ENCODE measurements at places on chromosomes 1 and 21.
A peak's percentile ranks its signal among the peaks of the same experiment; 100 is the strongest.

DNA sequence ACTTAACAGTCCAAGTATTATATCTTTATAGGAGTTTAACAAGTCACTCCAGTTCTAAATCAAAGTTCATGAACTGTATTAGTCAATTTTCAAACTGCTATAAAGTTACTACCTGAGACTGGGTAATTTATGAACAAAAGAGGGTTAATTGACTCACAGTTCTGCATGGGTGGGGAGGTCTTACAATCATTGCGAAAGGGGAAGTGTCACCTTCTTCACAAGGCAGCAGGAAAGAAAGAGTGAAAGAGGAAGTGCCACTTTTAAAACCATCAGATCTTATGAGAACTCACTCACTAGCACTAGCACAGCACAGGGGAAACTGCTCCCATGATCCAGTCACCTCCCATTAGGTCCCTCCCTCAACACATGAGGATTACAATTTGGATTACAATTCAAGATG lies 70.0 kb downstream of the CLCA4 start:
- DNase-seq, result no peak

DNA sequence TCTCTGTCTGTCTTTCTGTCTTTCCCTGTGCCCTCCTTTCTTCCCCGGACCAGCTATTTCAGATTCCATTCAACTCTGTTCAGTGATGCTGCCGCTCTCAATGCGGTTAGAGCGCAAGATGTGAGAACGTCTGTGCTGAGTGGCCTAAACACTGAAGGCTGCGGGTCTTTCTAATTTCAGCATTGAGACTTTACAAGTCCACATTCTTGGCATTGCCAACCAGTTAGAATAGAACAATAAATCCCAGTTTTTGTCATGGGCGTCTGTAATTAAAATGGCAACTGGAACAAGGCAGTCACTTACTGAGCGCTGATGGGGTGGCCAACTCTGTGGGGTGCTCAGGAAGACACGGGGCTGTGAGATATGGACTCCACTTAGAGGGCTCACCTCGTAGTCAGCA lies 112.8 kb downstream of the DHRS3 start:
- DNase-seq, result no peak

- DNase-seq, result no peak
Measured at GRCh38 chr21:39980241-39980820, 113.1 kb downstream of the PCP4 start.

DNA sequence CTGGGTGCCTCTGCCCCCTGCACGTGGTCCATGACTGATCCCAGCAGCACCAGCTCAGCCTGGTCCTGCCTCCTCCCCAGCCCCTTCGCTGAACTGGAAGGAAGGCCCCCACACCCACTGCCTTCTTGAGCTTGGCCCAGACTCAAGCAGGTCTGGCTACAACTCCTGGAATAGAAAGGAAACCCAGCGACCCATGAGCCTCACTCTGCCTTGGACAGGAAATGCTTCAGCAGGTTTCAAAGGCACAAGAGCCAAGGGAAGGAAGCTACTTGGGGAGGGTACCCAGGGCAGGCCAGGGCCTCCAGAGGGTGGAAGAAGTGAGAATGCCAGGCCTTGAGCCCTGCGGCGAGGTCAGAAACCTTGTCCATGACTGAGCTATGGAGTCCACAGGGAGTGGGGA lies 35.9 kb upstream of the RD3 start:
- DNase-seq, result no peak

GRCh38 chr1:76133977-76134376 lies 59.4 kb downstream of the ST6GALNAC3 start:
- no peak for DNase-seq

DNA sequence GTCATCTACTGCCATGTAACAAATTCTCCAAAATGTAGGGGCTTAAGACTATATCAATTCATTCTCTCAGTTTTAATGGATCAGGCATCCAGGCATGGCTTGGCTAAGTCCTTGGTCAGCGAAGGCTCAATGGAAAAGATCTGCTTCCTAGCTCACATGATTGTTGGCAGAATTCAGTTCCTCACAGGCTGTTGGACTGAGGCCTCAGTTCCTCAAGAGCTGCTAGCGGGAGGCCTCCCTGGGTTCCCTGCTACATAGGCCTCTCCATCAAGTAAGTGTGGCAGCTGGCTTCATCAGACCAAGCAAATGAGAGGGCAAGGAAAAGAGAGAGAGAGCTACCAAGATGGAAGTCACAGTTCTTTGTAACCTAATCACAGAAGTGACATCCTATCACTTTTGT lies 19.6 kb upstream of the EYA3 start:
- no peak for DNase-seq

- no peak for DNase-seq
Measured at GRCh38 chr21:45828580-45829570, 152.7 kb upstream of the COL6A1 start.

GRCh38 chr1:168453056-168453455 lies 90.7 kb downstream of the XCL2 start:
- DNase-seq, result no peak

- peak; percentile 16 for DNase-seq
Measured at GRCh38 chr1:3365523-3366125, 88.8 kb upstream of the ARHGEF16 start.

DNA sequence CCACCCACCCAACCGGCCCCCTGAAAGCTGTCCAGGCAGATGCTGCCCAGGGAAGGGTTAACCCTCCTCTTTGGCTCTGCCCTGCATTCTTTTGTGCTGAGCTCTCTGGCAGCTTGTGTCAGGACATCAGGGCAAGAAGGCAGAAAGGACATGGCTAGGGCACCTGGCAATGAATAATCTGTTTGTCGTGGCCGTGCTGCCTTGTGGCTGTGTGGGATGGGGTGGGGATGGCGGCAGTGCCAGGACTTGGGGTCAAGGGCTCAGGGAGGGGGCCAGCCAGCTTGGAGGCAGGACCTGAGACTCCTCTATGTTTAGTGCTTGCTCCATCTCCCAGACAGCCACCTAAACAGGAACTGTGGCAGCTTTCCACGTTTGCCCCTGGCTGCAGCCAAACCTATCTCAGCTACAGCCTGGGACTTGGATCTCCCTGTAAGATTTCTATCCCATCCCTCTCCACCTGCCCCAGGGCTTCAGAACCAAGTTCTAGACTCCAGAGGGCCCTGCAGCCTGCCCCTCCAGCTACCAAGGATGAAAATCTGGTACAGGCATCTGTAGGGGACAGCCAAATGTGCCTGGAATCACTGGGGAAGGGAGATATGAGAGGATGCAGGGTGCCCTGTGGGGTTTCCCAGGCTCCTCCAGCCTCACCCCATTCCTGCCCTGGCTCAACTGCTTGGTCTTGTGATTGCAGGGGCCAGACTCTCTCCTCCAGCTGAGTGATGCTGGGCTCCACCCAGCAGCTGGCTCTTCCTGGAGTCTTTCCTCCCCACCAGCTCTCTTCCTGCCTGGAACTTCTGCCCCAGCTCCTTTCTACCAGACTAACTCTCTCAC lies 9.6 kb upstream of the GPR37L1 start:
- DNase-seq, result peak; percentile 58

DNA sequence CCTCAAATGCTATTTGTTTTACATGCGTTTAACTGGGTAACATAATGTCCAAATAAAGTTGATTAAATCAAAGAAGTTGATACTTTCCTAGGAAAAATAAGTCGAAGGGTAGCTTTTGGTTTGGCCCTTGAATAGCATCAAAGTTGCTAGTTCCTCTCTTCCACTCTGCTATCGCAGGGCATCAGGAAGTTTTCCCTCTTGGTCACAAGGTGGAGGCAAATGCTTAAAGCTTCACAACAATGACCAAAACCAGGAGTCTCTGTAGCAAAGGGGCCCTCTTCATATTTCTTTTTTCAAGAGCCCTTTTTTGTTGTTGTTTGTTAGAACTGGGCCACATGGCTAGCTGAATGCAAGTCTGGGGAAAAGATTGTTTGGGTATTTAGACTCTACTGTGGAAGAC lies 668.4 kb downstream of the KCNT2 start:
- no peak for DNase-seq

DNA sequence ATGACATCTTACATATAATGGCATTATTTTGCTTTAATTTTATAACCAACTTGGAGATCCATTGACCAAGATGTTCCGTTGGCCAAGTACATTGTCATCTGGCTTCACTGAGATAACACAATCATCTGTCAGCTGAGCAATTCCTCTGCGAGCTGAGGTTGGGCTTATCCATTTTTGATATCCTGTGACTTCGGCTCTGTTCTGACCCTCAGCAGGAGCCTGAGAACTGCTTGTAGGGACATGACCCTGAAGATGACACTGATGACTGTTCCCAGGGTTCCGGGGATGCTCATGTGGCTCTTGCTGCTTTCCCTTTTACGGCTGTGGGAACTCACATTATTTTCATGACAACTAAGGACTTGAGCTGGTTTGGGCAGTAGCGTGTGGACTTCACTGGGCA lies 51.2 kb downstream of the TLR5 start:
- no peak for DNase-seq

GRCh38 chr1:113191579-113192076 lies 118.6 kb downstream of the LRIG2 start:
- DNase-seq, result no peak

DNA sequence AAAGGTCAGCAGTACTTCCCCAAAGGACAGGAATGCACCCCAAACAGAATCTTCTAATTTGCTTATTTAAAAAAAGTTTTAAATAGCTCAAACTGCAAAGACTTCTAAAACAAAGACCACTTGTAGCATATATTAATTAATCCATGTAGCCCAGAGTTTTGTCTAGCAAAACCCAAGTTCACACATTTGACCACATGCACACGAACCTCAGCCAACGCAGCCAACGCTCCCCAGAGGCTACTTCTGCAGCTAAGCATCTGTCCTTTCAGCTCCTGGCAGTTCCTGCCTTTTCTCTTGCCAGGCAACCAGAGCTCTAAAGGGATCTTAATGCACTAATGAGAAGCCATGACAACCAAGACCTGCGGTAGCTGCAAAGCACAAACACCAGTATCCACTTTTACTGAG lies 89.6 kb downstream of the RERE start:
- no peak for DNase-seq

DNA sequence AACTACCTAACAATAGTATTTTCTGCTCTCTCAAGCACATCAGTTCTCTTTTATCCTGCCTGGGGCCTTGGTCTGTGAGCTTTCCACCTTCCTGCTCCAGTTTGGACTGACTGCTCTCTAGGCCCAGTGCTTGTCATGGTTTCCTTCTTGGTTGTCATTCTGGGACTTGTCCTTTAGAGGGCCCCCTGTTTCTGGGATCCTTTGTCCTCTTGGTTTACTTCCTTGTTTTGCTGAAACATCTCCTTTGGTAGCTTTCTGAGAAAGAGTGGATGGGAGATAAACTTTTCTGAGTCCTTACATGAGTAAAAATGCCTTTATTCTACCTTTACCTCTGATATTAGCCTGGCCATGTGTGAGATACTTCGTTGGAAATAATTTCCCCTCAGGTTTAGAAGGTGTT lies 4.7 kb downstream of the SLC1A7 start:
- no peak for DNase-seq

GRCh38 chr21:39005502-39005787 lies 177.8 kb downstream of the PSMG1 start:
- no peak for DNase-seq

DNA sequence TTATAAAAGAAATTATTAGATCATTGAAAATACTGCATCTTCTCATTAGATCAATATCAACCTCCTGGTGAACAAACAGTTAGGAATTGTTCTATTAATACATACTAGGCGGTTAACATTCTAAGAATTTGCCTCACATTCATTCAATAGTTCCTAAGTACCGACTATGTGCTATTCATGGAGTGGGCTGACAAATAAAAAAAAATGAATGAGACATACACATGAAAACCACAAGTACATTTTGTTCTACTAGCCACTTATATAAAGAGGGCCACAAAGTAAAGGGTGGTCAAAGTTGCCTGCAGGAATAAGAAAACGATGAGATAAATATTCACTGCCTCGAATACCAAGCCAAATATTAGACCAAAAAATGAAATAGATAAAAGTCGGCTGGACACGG lies 294.4 kb downstream of the SDCCAG8 start:
- peak; percentile 63 for DNase-seq

- no peak for DNase-seq
Measured at GRCh38 chr1:243443557-243443956, 187.7 kb downstream of the SDCCAG8 start.

GRCh38 chr1:100861379-100861778 lies 33.3 kb downstream of the EXTL2 start:
- DNase-seq, result peak; percentile 63

DNA sequence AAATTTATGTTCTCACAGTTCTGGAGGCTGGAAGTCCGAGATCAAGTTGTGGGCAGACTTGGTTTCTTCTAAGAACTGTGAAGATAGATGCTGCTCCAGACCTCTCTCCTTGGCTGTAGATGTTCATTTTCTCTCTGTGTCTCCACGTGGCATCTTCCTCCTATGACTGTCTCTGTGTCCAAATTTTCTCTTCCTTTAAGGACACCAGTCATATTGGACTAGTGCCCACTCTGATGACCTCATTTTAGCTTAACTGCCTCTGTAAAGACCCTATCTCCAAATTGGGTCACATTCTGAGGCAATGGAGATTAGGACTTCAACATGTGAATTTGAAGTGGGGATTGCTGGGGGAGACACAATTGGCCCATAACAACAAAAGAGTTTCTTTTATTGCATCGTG lies 125.3 kb upstream of the ETS2 start:
- no peak for DNase-seq

DNA sequence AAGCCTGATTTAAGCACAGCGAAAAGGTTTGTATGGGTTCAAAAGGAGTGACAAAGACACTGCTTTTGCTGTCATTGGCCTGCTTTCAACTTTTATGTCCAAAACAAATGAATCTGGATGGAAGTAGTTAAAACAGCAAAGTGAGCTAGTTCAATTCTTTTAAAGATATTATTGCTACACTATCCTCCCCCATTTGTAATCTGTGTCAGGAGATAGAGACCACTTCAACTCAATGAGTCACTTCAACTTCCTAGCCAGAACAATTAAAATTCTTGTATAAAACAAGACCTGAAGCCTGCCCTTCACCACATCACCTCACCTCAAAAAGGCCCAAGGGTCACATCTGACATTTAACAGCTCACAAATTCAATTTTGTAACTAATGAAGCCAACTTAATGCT lies 364.1 kb upstream of the LYPLAL1 start:
- DNase-seq, result no peak

DNA sequence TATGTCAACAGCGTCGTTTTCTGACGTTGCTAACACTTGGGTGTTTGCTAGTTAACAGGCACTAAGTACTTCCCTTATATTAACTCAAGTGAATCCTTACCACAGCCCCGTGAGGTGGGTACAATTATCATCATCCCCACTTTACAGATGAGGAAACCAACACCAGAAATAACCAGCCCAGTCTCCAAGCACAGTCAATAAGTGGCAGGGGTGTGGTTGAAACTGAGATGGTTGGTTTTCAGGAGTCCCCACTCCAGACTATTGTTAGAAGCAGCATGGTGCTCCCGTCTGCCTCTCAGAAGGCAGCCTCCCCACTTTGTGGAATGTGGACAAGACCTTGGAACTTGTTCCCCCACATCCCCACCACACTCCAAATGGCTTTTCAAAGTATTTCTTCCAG lies 45.7 kb upstream of the ACOT11 start:
- no peak for DNase-seq

- peak; percentile 91 for DNase-seq
Measured at GRCh38 chr1:98323388-98323787, 338.1 kb upstream of the SNX7 start.

DNA sequence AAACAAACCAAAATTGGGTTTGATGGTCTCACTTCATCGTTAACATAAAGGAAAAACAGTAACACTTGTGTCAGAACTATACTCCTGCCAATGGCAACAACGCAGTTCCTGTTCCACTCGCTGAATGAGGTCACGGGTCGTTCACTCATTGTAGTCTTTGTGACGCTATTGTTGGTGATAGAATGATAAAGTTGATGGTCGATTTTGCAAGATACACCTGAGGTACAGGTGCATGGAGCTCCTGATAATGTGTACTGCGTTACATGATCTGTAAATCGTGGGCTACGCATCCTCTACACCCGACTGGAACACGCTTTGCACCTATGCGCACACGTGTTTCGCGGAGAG lies 391 bp upstream of the CENPS start:
- DNase-seq, result no peak
